ENCODE measurements at places on chromosomes 4 and X.

DNA sequence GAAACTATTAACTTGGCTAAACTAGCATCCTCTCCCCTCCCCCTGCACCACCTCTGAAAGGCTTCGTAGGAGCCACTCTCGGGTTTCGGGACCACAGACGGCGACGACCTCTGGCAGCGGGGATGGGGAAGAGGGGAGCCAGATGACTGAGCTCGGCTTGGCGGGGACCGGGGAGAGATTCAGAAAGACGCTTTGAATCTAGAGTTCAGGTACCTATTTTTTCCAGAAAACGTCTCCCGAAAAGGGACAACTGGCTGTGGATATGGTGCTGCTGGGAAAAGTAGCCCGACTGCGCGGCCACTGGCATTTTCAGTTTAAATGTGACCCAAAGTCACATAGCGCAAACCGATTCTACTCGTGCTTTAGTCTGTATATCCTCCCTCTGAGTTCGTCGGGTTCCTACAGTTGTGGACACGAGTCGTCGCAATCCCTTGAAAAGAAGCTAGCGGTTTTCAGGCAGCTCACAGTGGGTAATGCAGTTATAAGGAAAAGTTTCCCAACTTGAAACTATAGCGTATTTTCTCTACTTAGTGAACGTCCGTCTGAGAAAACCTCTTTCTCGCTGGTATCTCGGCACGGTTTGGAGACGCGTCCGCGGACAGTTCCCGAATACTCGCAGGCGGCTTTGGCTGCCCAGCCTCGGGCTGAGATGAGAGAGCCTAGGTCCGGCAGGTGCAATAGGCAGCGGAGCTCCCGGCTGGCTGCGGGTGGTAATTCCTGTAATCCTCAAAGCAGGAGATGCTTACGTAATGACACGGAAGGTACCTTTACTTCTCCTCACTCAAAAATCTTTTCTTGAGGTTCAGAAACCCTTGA, 1.3 kb downstream of the PARM1 start:
- DNase-seq: peak; percentile 22

DNA sequence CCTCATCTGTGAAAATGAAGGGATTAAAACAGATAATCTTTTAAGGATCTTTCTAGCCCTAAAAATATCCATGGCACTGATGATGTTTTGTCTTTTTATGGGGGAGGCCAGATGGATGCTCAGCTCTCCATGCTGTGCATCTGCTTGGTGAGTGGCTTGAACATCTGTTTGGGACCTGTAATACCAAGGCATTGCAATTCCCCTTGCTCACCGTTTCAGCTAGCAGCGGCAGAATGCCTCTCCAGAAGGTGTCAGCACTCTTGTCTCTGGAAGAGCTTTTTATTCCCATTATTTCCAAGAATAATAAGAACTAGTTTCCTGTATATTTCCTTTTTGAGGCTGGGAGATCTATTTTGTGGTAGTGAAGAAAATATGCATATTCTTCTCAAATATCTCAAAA, 151.9 kb upstream of the ANK2 start:
- DNase-seq: no peak

GRCh38 chrX:23789386-23790154, 6.6 kb downstream of the SAT1 start:
- DNase-seq: no peak

- no peak for DNase-seq
These were observed 356 bp downstream of the CT45A1 start for GRCh38 chrX:135713795-135714194.

DNA sequence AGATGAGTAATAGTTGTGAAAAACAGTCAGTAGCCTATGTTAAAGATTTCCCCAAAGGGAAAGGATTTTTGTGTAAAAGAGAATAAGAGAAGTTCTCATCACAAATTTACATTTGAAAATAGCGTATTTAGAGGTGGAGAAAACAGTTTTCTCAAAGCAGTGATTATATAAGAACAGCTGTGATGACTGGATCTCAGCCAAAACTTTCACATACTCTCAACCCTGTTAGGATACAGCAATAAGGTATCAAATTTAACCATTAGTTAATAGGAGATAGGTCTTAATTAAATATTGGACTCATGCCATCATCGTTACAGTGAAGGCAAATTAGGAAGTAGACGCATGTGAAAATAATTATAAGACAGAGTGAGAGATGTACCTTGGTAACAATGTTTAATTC, 622.7 kb downstream of the PCDH18 start:
- no peak for DNase-seq

DNA sequence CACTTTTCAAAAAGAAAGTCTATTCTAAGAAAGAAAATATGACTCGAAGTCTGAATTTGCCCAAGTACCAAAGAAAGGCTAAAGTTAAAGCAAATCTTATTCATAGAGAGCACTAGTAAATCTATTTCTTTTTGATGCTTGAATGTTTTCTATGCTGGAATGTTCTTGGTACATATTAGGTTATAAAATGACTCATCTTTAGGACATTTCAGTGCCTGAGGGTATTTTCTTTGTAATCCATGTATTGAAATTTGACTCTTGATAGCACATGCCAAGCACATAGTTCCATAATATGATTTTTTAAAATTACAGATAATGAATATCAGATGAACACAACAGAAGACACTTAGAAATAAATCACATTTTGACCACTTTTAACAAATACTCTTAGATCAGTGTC, 232.8 kb downstream of the TRIML1 start:
- DNase-seq: no peak

- DNase-seq: no peak
These were observed 28.8 kb downstream of the NKX6-1 start for GRCh38 chr4:84470204-84470785.

DNA sequence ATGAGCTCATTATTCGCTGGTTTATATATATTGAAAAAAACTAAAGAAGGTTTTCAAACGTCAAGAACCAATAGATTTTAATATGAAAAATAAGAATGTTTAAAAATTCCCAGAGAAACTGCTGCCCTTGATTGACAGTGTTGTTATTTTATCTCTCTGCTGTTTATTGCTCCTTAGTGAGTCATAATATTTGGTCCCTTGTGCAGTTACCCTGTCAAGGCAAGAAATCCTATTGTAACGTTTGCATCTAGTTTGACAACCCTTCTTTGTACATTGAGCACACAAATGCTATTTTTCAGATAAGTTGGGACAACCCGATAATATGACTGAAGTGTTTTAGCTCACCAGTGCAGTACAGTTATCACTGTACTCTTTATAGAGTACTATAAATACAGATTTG, 349.4 kb downstream of the CCSER1 start:
- DNase-seq: no peak

GRCh38 chr4:69749771-69750170, 10.6 kb downstream of the SULT1B1 start:
- DNase-seq: no peak

- no peak for DNase-seq
These were observed 999.9 kb downstream of the GLUD2 start for GRCh38 chrX:122047261-122047660.

DNA sequence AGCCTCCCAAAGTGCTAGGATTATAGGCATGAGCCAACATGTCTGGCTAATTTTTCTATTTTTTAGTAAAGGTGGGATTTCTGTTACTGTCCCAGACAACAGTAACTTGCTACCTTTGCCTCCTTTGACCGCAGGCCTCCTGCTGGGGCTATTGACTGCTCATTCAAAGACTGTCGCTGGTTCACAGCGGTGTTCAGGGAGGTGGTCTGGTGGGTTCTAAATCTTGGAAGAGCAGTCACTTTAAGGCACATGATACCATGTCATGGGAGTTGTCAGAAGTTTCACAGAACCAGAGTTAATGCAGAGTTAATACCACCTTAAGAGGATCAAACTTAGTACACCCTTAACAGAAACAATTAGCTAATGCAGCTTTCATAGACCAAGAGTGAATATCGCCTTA, 3.8 kb downstream of the ASMT start:
- no peak for DNase-seq

DNA sequence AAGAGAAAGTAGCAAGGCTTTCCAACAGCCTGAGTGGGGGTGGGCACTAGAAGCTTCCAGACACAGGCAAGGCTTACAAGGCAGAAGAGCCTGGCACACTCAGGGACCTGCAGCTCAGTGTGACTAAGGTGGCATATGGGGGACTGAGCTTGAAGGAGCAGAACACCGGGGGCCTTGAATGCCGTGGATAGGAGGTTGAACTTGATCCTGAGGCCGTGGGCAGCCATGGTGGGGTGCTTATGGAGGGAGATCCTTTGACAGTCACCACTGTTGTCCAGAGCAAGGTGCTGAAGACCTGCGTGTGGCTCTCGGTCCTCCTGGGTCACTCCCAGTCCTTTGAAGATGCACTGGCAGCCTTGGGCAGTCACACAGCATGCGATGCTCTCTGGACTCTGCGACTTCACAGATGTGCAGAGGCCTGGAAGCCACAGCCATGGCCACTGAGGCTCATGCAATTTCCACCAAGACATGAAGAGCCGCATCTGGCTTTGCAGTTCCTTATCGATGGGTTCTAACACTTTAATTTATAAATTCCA, 18.3 kb downstream of the C4orf50 start:
- no peak for DNase-seq

DNA sequence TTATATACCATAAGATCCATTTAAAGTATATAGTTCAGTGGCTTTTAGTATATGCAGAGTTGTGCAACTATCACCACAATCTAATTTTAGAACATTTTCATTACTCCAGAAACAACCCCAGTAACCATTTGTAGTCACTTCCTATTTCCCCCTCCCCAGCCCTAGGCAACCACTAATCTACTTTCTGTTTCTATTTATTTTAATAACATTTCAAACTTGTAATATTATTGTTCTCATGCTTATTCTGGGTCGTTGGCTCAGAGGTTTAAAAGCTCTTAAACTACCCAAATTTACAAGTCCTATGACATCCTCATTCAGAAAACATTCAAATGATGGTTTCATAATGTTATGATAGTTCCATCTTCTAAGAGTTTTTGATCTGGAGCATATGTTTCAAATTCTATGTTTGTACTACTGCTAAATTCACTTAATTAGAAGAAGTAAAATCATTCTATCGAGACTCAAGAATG, 18.4 kb downstream of the XIAP start:
- no peak for DNase-seq

GRCh38 chrX:151754047-151754429, 19.5 kb downstream of the CNGA2 start:
- no peak for DNase-seq

DNA sequence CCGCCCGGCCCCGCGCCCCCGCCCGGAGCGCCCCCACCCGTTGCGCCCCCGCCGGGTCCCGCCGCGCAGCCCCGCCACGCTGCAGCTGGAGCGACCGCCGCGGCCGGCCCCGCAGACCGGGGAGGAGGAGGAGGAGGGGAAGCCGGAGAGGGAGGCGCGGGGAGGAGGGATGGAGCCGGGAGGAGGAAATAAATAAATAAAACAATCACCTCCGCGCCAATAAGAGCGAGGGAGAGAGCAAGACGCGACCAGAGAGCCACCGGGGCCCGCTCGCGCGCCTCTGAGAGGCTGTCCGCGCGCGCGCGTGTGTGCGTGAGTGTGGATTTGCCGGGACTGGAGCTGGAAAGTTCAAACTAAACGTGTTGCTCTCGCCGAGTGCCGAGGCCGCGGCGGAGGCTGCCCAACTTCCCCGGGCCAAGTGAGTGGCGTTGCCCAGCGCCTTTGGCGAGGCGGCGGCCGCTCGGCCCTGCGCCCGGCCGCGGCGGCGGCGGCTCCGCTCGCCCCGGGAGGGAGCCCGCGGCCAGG, 2184.4 kb upstream of the TENM3 start:
- DNase-seq: peak; percentile 23

DNA sequence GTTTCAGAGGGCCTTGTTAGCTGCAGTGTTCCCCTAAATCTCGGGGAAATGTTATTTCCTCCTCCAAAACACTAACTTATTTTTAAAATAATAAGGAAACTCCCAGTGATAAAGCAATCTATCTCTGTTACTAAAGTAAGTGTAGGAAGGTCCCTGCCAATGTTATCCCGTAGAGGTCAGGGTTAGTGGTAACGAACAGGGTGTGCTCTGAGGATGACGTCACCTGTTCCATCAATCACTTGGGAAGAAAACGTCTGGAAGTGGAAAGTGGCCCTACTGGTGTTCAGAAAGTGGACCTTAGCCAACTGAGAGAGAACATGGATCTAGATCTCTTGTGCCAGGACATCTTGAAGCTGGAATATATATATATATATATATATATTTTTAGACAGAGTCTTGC, 249.5 kb downstream of the BCOR start:
- DNase-seq: no peak

- no peak for DNase-seq
These were observed 228.1 kb upstream of the PRPS2 start for GRCh38 chrX:12563121-12563520.

GRCh38 chr4:168766604-168767316, 243.3 kb downstream of the CBR4 start:
- no peak for DNase-seq

GRCh38 chr4:79209822-79210635, 115.8 kb downstream of the NAA11 start:
- no peak for DNase-seq

DNA sequence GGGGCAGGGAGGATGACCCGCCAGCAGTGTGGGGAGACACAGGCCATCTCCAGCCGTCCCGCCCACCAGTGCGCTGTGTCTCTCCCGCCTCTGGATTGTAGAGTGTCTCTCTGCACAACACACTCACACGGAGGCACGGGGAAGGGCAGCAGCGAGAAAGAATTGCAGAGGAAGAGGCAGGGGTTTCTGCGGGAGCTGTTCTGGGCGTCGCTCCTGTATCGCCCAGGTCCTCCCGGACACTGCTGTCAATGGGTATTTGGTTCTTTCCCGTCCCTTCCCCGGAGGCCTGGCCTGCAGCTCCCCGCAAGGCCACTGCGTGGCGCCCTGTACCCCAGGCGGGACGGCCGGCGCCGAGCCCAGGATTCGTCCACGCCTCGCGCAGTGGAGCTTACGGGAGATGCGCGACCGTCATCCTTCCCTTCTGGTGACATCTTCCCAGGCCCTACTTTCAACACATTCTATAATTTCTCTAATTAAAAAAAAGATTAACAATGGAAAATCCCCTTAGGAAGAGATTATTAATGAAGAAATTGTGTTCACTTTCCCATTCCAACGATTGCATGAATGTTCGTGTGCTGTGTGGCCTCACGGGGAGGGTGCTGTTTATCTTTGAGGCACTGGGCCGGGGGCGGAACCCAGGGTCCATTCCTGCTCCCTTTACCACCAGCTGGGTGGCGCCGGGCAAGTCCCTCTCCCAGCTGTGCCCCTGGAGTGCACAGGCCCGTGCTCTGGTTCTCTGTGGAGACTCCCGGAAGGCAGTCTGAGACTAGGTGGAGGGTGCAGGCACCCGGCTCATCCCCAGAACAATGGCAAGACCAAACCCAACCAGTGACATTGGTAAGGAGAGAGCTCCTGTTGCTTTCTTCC, 95.7 kb downstream of the CPZ start:
- DNase-seq: peak; percentile 51

- no peak for DNase-seq
These were observed 117.4 kb upstream of the NUDT10 start for GRCh38 chrX:51215266-51215665.

DNA sequence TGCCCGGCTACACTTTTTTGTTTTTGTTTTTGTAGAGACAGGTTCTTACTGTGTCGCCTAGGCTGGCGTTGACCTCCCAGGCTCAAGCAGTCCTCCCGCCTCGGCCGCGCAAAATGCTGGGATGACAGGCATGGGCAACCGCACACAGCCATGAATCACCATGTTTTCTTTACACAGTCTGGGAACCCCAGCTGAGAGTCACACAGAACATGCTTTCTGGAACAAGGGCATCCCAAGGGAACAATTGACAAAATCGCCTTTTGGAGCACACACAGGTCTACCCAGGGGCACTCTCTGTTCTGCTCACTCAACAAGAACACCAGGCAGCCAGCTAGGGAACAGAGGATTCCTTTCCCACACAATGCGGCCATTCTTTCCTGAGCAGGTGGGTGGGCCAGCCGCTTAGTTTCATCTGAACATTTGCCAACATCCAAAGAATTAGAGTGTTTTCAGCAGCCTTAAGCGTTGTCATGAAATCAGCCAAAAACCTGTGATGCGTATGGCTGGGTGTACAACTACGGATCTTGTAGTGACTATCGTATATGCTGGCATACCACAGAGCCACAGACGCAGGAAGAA, 15.7 kb downstream of the PRKX start:
- no peak for DNase-seq
